ENCODE measurements at places on chromosomes 3 and 15.

DNA sequence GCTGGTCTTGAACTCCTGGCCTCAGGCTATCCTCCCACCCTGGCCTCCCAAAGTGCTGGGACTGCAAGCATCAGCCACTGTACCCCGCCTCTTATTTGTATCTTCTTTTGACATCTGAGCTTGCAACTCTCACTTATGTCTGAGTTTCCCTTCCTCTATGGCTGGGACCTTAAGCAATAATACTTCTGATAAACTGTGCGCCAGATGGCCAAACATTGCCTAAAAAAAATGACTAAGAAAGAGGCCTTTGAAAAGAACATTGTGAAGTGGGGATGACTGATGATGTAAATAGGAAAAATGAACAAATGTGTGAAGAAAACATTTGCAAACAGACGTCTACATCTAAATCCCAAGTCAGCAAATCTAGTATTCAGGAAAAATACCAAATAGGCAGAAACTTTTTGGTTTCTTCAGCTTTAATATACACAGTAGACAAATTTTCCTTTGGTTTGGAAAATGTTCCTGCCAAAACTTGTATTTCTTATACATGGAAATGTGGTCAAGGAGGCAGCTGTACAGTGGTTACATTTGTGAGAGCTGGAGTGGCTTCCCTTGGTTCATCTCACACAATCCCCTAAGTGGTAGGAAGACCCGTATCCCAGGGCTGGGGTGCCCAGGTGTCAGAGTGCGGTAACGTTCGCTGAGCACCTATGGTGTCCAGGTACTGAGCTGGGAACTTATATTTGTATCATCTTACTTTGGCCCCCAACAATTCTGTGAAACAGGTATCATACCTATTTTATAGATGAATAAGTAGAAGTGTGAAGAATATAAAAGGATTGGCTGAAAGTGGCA lies 11.6 kb upstream of the TFRC start:
- no peak for DNase-seq

DNA sequence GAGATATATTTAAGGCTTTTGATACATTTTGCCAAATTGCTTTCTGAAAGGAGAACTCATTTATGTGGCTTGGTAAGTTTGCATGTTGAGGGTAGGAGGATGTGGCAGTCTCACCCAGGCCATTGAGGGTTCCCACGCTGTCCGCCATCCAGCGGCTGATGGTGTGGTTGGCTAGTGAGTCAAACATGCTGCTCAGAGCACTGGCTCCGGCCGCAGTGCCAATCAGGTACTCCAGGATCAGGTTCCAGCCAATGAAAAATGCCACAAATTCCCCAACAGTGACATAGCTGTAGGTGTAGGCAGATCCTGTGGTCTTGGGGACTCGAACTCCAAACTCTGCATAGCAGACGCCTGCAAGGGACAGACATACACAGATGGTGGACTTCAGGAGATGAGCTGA lies 82.3 kb downstream of the CLDN11 start:
- DNase-seq: no peak

- no peak for DNase-seq
Observed at GRCh38 chr15:78565951-78566774, 843 bp downstream of the CHRNA5 start.

DNA sequence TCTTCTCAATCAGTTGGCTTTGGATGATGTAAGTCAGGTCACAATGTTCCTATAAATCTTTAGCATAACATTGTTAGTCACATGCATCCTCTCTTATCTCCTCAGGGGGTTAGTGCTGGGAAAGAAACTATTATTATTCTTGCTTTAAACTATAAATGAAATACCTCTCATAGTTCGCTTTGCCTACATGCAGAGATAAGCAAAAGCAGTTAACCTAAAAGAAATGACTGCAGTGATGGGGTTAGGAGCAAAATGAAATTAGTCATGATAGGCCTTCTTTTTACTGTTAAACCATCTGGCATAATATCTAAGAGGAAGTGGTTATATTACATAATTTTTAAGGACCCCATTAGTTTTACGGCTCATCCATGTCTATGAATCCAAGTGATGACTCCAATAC lies 91.7 kb upstream of the IGSF10 start:
- no peak for DNase-seq

GRCh38 chr15:49190586-49190985 lies 20.5 kb downstream of the GALK2 start:
- no peak for DNase-seq

DNA sequence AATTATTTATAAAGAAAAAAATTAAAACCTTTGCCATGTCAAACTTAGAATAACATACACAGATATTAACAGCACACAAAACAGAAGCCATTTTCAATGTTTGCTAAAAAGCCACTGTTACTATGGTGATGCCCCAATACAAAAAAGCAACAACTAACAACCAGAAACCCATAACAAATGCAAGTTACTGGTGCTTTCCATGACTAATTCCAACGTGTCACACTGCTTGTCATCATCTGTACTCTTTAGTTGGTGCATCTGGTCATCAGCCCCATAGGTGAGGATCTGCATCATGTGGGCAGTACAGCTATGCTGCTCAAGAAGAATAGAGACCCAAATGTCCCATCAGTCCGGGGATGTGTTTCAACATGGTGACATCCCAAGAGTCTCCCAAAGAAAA lies 52.8 kb downstream of the ATP8B4 start:
- DNase-seq: peak; percentile 12

DNA sequence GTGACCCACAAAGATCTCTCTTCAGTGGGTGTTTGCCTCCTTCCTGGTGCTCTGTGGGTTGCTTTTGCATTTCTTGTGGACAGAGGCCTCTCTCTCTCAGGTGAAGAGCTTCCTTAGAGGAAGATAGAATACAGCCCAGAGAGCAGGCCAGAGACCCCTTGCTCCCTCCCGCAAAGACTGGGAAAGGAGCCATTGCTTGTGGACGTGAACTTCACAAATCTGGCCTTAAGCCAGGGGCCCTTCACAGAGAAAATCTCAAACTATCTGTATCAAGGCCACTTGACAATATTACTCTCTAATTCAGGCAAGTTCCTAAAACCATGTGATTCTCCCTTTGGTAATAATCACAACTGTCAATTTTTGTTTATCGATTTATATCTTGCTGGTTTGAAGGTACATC lies 30.4 kb upstream of the CLK3 start:
- DNase-seq: no peak

GRCh38 chr3:50525987-50526386 lies 22.6 kb upstream of the CACNA2D2 start:
- peak; percentile 59 for DNase-seq

GRCh38 chr3:117133066-117133465 lies 423.5 kb downstream of the TUSC7 start:
- DNase-seq: no peak

- DNase-seq: no peak
Observed at GRCh38 chr15:69181424-69181823, 21.0 kb downstream of the GLCE start.

DNA sequence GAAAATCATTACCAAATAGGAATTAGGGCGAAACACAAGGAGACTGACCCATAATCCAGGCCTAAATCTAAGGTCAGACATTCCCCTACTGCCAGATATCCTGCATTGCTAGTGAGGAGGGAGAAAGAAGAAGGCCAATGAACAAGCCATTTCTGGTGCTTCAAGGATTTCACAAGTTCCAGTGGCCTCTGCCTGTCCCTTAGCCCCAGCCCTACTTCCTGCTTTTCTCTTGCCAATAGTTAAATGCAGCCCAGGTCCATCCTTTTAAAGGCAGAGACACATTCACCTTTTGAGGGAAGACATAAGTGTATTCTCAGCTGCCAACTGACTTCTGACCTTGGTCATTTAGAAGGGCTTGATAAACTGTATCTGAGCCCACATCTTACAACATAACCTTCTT lies 135.8 kb downstream of the ZNF621 start:
- no peak for DNase-seq

DNA sequence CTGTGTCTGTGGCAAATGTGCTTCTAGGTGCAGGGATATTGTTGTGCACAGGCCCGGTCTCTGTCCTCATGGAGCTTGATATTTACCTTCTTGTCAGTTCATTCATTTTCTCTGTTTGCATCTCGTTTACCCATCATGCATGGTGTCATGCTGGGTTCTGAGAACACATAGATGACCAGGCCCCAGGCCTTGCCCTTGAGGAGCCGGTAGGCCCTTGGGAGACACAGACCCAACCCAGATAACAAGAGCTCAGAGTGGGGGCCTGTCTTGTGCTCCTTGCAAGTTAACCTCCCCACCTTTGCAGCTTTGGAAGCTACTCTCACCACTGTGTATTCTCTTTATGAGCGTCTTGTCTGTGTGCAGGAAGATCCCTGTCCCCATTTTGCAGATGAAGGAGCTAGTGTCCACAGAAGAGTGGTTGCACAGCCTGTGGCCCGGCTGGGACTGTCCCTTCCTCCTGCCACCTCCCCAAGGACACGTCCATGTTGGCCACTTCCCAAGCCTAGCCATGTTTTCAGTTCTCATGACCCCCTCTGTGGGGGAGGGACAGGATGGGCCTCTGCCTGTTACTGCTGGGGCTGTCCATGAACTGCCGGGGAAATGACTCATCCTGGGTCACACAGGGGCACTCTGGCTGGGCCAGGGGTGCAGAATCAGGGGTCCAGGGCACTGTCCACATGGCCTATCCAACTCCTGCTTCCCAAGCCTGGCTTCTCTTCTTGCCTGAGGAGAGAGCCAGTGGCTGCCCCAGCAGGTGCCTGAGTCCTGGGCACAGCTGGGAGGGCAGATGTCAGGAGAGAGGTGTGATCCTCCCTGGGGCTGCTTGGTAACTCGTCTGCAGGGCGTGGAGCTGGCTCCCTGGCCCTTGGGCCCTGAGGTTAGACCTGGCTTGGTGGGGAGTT lies 3.4 kb downstream of the SNX33 start:
- no peak for DNase-seq

DNA sequence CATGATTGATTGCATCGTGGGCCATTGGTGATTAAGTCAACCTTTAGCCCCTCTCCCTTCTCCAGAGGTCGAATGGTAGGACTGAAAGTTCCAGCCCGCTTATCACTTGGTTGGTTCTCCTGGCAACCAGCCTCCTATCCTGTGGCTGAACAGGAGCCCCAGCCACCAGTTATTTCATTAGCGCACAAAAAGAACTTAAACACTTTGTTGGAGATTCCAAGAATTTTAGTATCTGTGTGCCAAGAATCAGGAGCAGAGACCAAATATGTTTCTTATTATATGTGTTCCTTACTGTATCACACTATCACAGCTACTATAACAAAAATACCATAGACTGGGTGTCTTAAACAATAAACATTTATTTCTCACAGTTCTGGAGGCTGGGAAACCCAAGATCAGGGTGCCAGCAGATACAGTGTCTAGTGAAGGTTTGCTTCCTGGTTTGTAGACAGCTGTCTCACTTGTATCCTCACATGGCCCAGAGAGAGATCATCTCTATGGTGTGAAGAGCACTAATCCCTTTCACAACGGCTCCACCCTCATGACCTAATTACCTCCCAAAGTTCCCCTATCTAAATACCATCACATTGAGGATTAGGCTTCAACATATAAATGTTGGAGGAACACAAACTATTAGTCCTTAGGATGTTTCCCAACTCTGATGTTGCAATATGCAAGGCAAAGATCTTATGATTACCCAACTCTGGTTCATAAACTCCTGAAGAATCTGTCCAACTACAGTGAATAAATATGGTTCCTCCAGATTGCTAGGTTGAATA lies 30.5 kb upstream of the APH1B start:
- DNase-seq: no peak

DNA sequence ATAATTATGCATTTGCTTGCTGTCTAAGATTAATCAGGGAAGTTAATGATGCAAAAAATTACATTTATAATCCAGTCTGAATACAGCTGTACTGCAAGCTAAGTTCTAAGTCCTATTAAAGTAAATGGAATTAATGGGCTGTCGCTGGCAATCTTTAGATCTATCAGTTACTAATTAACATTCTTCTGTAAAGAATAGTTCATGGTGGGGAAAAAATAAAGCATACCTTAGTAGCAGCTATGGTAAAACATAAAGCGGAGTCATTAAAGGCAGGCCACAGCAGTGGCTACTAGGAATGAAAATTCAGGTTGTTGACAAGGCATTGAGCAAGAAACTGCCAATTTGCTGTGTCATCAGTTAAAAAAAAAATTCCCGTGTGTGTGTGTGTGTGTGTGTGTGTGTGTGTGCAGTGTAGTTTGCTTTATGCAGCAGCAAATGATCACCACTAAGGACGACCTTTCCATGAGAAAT lies 129.8 kb downstream of the ZNF385D start:
- DNase-seq: no peak

DNA sequence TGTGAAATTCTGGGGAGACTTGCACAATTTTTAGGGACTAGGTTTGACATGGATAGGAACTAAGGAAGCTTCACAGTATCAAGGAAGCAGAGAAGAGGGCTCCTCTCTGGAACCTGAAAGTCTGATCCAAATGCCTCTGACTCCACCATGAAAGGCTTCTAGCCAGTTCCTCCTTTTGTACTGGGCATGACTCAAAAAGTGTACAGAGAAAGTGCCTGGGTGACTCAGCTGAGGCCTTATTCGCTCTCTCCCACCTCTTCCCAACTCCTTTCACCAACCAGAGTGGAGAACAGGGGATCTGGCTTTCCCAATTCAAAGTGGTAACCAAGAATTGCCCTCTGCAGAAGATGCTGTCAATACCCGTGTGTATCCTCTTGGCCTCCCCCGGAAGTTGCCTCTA lies 342.9 kb upstream of the PROK2 start:
- DNase-seq: no peak

DNA sequence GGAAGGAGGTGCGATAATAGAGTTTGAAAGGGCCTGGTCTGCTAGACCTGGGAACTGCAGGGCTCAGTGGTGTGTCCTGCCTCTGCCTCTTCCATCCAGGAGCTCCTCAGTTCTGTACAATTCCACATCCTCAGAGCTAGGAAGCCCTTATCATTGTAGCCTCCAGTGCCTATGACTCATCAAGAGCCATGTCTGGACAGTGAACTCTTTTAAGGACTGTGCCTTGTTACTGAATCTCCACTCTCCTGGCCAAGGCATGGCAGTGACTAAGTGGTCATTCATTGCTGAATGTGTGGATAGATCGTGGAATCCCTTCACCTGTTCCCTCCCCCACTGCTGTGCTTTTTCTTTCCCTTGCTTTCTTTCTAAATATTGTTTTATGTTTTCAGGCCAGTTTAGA lies 2.9 kb downstream of the TIMP4 start:
- no peak for DNase-seq

- peak; percentile 12 for DNase-seq
Observed at GRCh38 chr15:76185716-76186115, 125.6 kb downstream of the ETFA start.

- no peak for DNase-seq
Observed at GRCh38 chr3:141489203-141489602, 2.4 kb downstream of the RASA2 start.

DNA sequence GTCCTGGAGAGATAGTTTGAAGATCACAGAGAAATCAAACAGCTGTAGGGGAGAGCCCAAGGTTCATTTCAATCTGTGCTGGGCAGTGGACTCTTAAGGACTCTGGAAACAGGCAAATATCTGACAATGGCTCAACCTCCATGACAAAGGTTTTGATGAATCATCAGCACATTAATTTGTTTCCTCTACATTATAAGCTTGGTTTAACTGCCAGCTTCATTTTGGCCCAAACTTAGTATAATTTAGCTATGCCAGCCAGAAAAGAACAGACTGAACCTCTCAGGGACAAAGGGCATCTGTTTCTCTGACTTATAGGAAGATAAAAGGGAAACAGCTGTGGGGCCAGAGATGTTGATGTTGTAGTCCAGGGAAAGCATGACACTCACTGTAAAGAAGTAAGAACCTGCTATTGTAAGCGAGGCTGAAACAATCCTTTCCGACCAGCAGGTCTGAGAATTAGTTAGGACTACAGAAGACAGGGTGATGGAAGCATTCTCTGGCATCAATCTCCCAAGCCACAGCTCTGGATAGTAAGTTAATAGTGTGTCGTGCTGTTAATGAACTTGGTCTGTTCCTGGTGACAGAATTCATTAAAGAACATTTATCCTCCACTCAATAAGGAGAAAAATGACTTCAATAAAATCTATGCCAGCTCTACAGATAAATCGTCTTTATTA lies 110.1 kb downstream of the KCNMB2 start:
- no peak for DNase-seq

Measured in stimulated activated CD4-positive, alpha-beta T cell treated with anti-CD3 and anti-CD28 coated beads, Interleukin-2, amount 100 ng/mL, for 48 hours (primary cell).